ENCODE measurements at places on chromosomes 5 and 9.

GRCh38 chr9:118023644-118024043, 319.4 kb downstream of the TLR4 start:
- DNase-seq, result no peak

- no peak for DNase-seq
These were observed 218.5 kb upstream of the DAPK1 start for GRCh38 chr9:87278971-87279733.

- no peak for DNase-seq
These were observed 112.9 kb upstream of the FER start for GRCh38 chr5:108634617-108635288.

GRCh38 chr5:34523387-34523726, 132.8 kb upstream of the RAI14 start:
- no peak for DNase-seq

DNA sequence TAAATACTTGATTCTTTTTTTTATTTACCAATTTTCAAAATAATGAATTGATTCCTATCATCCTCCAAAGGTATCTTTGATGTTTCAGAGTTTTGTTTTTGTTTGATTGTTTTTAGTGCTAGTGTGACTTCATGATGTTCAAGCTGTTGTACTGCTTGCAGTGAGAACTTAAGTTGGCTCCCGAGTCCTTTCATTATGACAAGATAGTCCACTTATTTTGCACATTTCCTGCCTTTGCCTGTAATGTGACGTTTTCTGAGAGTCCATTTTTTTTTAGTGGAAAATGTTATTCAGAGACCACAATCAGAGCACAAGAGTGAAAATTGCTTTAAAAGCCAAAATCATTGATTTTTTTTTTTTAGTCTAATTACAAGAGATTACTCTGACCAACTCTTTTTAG, 60.1 kb upstream of the FCHO2 start:
- DNase-seq, result no peak

DNA sequence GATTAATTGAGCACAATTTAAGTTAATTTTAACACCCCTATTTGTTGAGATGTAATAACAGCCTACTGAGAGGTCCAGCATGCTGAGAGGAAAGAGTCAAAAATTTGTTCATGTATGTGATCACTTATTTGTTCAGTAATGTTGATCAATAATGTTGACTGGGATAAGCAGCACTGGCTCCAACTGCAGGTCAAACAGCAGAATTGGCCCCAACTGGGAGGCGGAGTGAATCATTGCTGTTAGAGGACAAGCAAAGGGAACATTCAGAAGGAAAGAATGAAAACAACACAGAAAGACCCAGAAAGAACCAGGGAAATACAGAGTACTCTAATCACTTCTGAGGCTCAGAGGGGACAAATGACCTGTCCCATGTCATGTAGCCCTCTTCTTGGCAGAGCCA, 221.1 kb downstream of the COMMD10 start:
- DNase-seq, result no peak

GRCh38 chr5:177437623-177438022, 9.0 kb upstream of the PRR7 start:
- DNase-seq, result no peak

GRCh38 chr5:68746643-68747420, 347.0 kb upstream of the SLC30A5 start:
- DNase-seq, result no peak

- no peak for DNase-seq
These were observed 35.3 kb upstream of the MAN2A1 start for GRCh38 chr5:109654455-109654854.

- no peak for DNase-seq
These were observed 929 bp upstream of the PLPP6 start for GRCh38 chr9:4661165-4661564.

- DNase-seq, result no peak
These were observed 9.3 kb downstream of the STOM start for GRCh38 chr9:121360601-121361374.

DNA sequence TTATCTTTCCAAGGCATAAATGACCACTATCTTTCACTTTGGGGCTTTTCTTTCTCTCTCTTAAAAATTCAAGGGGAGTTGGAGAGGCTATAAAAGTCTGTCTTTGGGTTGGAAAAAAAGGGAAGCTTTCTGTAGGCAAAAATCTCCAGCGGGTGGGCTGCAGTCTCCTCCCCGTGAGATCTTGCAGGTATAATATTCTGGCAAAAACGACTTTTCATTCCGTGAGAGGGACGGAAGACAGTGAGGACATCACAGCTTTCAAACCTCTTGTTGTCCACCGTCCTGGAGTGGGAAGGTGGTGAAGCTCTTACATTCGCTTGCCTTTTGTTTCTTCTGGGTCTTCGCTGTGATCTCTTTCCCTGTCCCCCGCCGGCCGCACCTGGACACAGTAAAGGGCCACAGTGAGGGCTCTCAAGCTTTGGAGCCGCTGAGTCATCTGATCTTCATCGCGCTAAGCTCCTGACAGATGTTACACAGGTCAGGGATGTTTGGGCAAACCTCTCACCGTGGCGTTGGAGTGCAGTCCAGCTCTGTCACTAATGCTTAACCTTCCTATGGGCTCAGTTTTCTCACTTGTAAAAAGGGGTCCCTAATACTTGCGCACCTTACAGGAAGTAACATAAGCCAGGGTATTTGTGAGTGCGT, 61.9 kb upstream of the MEGF10 start:
- DNase-seq, result no peak

DNA sequence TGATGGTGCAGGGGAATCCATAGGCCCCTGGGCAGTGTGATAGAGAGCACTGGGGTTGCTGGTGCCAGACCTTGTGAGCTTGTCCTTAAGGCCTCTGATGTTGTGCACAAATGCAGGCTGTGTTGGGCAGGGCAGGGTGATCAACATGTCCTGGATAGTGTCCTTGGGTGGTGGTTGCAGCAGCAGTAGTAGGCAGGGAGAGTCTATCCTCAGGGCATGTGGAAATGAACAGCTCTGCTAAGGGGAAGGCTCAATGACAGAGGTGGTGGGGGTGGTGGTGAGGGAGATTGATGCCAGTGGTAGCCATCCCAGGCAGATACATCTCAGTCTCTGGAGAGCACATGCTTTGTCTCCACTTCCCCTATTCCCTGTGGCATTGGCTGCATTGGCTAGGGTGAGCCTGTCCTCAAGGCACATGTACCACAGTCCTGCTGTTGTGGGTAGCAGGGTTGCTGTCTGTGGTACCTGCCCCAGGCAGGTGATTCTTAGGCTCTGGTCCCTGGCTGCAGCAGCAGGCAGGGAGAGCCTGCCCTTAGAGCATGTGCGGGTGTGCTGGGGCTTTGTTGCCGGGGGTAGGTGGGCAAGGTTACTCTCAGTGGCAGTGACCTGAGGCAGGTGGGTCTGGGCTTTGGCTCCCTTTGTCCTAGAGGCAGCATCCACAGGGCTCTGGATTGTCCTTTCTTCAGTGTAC, 111.1 kb downstream of the WDR70 start:
- DNase-seq, result no peak
